ENCODE measurements at places on chromosomes 1 and 21.
A peak's percentile ranks its signal among the peaks of the same experiment; 100 is the strongest.

DNA sequence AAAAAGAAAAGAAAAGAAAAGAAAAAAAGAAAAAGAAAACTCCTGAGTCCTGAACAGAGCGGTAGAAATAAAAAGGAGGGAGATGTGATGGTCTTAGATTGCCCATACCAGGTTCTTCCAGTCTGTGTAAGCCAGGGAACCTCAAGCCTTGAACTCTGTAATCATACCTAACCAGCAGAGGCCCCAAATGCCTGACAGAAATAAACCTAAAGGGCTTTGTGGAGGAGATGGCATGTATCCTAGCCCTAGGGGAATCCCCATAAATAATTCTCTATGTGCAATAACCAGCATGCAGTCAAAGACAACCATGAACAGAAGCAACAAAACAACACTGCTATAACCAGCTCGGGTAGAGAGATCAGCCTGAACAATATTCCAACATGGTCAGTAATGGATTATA, 40.4 kb downstream of the USP48 start:
- H3K4me3 ChIP-seq, result no peak overlapping the region
- H3K36me3 ChIP-seq, result peaks cover 17% of the 10 kb centered on the region
- DNase-seq, result no peak
- no peak overlapping the region for H3K27ac ChIP-seq

- no peaks in the 10 kb centered on the region for H3K36me3 ChIP-seq
- peak; percentile 59 for DNase-seq
- H3K4me3 ChIP-seq, result peak overlapping the region; percentile 76
Observed at GRCh38 chr1:234725177-234726132, 115.5 kb upstream of the IRF2BP2 start.

DNA sequence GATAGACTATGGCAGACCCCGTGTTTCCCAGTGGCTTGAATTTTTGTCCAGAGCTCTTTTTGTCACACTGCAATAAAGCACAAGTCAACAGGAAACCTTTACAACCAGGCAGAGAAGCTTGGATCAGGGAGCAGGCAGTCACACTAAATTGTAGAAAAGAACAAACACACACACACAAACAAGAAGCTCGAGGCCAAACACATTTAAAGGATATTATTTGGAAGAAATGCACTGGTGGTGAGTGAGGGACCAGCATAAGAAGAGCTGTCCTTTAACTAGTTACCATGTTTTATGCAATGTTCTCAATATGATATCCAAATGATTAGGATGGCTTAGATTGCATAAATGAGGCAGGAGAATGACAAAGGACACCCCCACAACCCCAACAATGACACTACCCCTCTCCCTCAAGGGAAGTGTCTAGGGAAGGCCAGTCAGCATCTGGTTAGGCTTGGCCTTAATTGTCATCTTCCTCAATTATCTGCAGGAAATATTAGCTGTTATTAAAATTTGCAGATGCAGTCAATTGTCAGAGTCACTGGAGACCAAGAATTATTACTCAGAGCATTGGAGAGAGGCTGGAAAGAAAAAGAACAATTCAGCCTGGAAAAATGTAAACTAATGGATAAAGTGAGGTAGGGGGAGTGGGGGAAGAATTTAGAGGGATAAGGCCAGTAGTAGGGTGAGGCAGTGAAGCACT, 35.3 kb downstream of the DDR2 start:
- H3K27me3 ChIP-seq, result no peaks in the 10 kb centered on the region
- H3K4me3 ChIP-seq, result no peak overlapping the region
- no peaks in the 10 kb centered on the region for H3K36me3 ChIP-seq
- DNase-seq, result no peak
- no peaks in the 10 kb centered on the region for H3K4me1 ChIP-seq

GRCh38 chr1:12197483-12197880, 30.7 kb downstream of the TNFRSF1B start:
- H3K4me3 ChIP-seq, result no peak overlapping the region
- no peak for DNase-seq
- H3K36me3 ChIP-seq, result peaks cover 59% of the 10 kb centered on the region
- H3K27ac ChIP-seq, result no peak overlapping the region

GRCh38 chr1:17605582-17606344, 66.3 kb downstream of the ARHGEF10L start:
- H3K4me3 ChIP-seq, result no peak overlapping the region
- no peak for DNase-seq
- H3K36me3 ChIP-seq, result no peaks in the 10 kb centered on the region
- H3K4me1 ChIP-seq, result no peaks in the 10 kb centered on the region
- H3K27ac ChIP-seq, result no peak overlapping the region
- no peaks in the 10 kb centered on the region for H3K27me3 ChIP-seq

DNA sequence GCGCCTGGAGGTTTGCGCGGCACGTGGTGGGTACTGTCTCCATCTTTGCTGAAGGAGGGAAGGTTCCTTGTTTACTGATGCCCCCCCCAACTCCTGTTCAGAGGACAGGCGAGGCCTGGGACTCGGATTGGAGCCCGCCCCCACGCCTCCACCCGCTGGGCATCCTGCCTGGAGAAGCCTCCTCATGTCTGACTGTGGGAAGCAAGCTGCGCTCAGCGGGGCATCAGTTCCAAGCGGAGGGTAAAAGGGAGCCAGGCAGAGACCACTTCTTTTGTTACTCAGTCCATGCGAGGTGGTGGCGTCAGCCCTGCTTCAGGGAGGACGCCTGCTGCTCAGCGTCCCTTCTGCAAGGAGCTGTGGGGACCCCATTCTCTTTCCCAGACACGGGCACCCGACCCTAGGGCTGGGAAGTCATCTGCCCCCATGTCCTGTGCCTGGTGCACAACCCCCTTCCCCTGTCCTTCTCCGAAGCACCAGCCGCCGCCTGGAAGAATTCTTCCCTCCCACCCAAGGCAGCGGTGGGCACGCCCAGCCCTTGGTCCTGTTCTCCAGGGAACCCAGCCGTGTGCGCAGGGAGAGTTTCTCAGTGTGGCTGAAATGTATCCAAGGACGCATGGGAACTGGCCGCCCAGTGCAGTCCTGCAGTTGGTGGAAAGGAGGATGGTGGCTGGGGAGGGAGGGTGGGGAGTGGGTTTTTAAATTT, 414.0 kb downstream of the CAMTA1 start:
- H3K27ac ChIP-seq, result no peak overlapping the region
- no peak overlapping the region for H3K4me3 ChIP-seq
- no peaks in the 10 kb centered on the region for H3K36me3 ChIP-seq
- DNase-seq, result no peak

- no peak for DNase-seq
- H3K27ac ChIP-seq, result no peak overlapping the region
- no peaks in the 10 kb centered on the region for H3K4me1 ChIP-seq
Observed at GRCh38 chr1:53576381-53576801, 117.2 kb downstream of the DMRTB1 start.

DNA sequence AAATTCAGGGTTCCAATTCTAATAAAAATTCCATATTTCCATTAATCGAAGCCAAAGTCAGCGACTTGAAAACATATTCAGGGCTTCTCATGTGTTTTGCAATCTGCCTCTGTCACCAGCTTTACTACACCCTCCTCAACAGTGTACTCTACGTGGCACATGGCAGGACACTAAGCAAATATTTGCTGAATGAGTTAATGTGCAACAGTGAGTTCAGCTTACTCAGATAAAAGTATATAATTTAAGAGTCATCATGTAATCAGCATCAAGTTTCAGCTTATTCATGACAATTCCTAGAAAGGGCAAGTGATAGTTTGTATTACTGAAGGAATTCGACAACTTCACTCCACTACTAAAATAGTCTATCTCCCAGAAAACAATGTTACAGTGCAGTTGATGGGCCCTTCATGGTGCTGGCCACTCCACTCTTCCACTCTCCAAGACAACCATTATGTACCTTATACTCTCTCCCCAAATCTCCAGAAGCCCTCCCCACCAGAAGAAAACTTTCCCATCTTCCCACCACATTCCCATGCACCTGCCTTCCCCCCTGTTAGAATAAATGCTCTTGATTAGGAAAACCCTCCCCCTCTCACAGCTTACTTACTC, 97.3 kb downstream of the TTLL7 start:
- H3K4me1 ChIP-seq, result no peaks in the 10 kb centered on the region
- H3K4me3 ChIP-seq, result no peak overlapping the region
- DNase-seq, result no peak
- H3K27me3 ChIP-seq, result peaks cover 2% of the 10 kb centered on the region

DNA sequence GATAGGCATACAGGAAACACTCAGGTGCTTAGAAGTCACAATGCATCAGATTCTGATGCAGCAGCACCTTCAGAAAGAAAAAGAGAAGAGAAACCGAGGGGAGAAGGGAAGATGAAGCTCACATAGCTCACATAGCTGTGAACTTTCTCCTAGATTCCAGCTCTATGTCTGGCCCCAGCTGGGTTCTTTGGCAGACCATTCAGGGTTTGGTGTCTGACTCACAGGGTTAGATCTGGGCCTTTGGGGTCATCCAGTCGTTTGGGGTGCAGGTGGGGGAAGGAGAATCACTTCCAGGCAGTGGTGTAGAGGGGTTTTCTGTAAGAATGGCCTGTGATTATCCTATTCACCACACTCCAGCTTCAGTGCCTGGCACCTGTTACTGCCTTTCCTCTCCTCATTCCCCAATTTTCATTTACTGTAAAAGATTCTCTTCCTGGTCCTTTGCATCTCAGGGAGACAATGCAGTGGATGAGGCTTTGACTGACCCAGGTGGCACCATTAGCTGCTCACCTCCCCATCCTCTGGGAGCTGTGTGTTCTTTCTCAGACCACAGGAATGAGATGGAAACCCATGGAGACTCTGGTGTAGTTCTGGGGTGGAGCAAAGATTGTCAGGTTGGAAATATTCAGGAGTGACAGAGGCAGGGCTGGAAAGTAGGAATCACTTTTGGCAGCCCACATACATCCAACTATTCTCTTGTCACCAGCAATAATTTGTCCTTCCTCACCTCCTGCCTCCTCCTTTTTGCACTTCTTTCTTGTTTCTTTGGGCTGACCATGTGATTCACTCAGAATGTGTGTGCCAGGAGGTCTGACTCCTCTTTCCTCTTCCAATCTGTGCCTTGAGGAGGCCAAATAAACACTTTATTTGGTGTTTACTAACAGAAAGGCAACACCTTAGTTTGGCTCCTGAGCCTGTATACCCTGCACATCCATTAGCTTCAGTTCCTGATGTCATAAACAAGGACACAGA, 103.3 kb downstream of the PAPPA2 start:
- no peak overlapping the region for H3K27ac ChIP-seq
- H3K4me3 ChIP-seq, result no peak overlapping the region
- no peak for DNase-seq
- peaks cover 4% of the 10 kb centered on the region for H3K27me3 ChIP-seq
- H3K36me3 ChIP-seq, result no peaks in the 10 kb centered on the region

GRCh38 chr1:67650061-67650460, 34.9 kb upstream of the GADD45A start:
- H3K27ac ChIP-seq, result no peak overlapping the region
- no peaks in the 10 kb centered on the region for H3K27me3 ChIP-seq
- no peaks in the 10 kb centered on the region for H3K4me1 ChIP-seq
- no peak overlapping the region for H3K4me3 ChIP-seq
- H3K36me3 ChIP-seq, result no peaks in the 10 kb centered on the region
- no peak for DNase-seq

DNA sequence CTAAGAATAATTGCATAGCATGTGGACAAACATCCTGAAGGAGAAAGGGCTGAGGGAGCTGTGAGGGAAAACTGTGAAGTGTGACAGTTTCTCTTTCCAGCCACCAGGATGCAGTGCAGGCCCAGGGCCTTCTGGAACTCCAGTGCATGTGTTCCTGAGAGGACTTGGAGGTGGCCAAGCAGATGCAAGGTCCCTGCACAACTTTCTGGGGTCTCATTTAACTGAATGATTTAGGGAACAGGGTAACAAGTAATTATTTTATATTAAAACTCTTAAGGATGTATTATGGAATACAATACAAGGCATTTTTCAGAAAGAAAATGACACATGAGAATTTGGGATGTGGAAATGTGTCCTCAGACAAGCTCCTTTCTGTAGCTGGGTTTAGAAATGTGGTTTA, 61.2 kb upstream of the MCOLN3 start:
- H3K27me3 ChIP-seq, result no peaks in the 10 kb centered on the region
- H3K4me3 ChIP-seq, result no peak overlapping the region
- peak; percentile 17 for DNase-seq
- H3K4me1 ChIP-seq, result no peaks in the 10 kb centered on the region
- H3K36me3 ChIP-seq, result no peaks in the 10 kb centered on the region

DNA sequence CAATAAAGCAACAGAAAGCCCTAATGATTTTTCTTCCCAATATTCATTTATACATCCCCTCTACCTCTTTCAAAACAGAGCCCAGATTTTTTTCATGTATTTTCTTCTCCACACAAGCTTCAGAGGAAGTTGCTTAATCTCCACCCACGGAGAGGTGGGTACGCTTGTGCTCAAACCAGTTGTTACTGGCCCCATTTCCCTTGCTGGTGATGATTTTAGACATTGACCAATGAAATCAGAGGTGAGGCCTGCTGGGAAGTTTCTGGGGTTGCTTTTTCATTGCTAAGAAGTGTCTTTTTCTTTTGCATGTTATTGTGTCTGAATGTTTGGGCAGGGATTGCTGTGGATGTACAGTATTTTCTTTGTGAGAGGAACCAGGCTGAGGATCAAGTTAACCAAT, 448.1 kb upstream of the B3GALT2 start:
- no peak overlapping the region for H3K27ac ChIP-seq
- H3K36me3 ChIP-seq, result no peaks in the 10 kb centered on the region
- DNase-seq, result no peak
- peaks cover 9% of the 10 kb centered on the region for H3K4me1 ChIP-seq
- no peaks in the 10 kb centered on the region for H3K27me3 ChIP-seq
- H3K4me3 ChIP-seq, result no peak overlapping the region

GRCh38 chr1:179876300-179876715, 1.3 kb downstream of the TOR1AIP2 start:
- H3K4me1 ChIP-seq, result peaks cover 60% of the 10 kb centered on the region
- H3K27ac ChIP-seq, result peak overlapping the region; percentile 93
- H3K27me3 ChIP-seq, result no peaks in the 10 kb centered on the region
- no peak for DNase-seq

DNA sequence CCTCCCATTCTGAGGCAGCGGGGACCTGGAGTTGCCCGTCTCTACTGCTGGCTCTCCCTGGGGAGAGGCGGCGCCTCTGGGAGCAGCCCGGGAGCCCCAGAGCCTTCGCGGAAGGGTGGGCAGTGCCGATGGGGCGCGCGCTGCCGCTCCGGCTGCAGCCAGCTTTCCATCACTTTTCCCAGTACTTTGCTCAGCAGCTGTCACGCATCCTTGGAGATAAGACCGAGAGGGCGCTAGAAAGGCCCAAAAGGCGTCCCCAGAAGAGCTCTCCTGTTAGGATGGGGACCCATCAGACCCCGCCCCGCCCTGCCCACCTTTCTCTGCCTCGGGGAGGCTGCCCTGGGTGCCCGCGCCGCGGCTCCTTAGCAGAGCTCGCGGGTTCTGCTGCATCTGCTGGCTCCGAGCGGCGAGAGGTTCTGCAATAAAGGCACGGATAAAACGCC, 534 bp downstream of the KCNH1 start:
- peaks cover 16% of the 10 kb centered on the region for H3K4me1 ChIP-seq
- peaks cover 48% of the 10 kb centered on the region for H3K27me3 ChIP-seq
- H3K36me3 ChIP-seq, result no peaks in the 10 kb centered on the region
- H3K27ac ChIP-seq, result no peak overlapping the region
- H3K4me3 ChIP-seq, result peak overlapping the region; percentile 44

DNA sequence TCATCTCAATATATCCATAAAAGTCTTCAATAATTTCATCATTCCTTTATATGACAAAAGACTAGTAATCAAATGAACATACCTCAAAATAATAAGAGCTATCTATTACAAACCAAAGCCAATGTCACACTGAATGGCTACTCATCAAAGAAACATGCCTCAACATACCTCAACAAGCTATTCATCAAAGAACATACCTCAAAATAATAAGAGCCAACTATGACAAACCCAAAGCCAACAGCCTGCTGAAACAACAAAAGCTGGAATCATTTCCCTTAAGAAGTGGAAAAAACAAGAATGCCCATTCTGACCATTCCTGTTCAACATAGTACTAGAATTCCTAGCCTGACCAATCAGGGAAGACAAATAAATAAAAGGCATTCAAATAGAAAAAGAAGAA, 1373.7 kb downstream of the BRINP3 start:
- H3K36me3 ChIP-seq, result no peaks in the 10 kb centered on the region
- no peak overlapping the region for H3K4me3 ChIP-seq
- DNase-seq, result no peak
- H3K27me3 ChIP-seq, result no peaks in the 10 kb centered on the region
- H3K4me1 ChIP-seq, result no peaks in the 10 kb centered on the region
- no peak overlapping the region for H3K27ac ChIP-seq

Measured in activated naive CD8-positive, alpha-beta T cell treated with anti-CD3 and anti-CD28 coated beads, Interleukin-2, amount 50 U/mL, for 24 hours (primary cell).